Activated naive CD8-positive, alpha-beta T cell treated with anti-CD3 and anti-CD28 coated beads for 36 hours (primary cell): ENCODE measurements at places on chromosomes 5 and 9. TPM values are rescaled to one million over a fixed set of nuclear protein-coding genes. Genes with fewer than 3 reads are reported as not detected.

The CCDC112 gene
- total RNA-seq, result 1.8 TPM

The PHF24 gene
- total RNA-seq, result 0.23 TPM

The SPAAR gene
- not detected for total RNA-seq

The POU4F3 gene
- not detected for total RNA-seq

GRCh38 chr9:92948038-92948534 is 763 bp downstream of the FGD3 start:
- DNase-seq, result no peak
- H3K4me1 ChIP-seq, result peaks cover 45% of the 10 kb centered on the region
- no peak overlapping the region for H3K27ac ChIP-seq

- H3K27ac ChIP-seq, result no peak overlapping the region
- no peak overlapping the region for H3K4me3 ChIP-seq
- DNase-seq, result no peak
These were observed 12.8 kb downstream of the EHMT1 start for GRCh38 chr9:137631345-137632229.

DNA sequence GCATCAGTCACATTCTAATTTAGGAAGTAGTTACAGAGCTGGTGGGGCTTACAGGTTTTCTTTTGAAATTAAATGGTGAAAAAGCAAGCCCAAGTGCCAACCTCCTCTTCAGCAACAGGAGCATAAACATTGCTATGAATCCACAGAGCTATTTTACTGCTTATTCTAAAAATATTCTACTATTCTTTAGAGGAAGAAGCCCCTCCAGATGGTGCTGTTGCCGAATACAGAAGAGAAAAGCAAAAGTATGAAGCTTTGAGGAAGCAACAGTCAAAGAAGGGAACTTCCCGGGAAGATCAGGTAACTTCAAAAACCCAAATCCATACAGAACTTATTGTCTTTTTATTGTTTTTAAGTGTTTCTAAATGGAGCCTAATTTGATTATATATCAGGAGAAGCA is 202.8 kb downstream of the CWC27 start:
- H3K27me3 ChIP-seq, result no peaks in the 10 kb centered on the region
- no peak overlapping the region for H3K4me3 ChIP-seq
- H3K4me1 ChIP-seq, result no peaks in the 10 kb centered on the region
- no peak overlapping the region for H3K27ac ChIP-seq
- H3K36me3 ChIP-seq, result peaks cover 13% of the 10 kb centered on the region

GRCh38 chr5:158384535-158385481 is 525.9 kb upstream of the CLINT1 start:
- no peak for DNase-seq
